RPMI7951 (cell line): ENCODE measurements at places on chromosomes 13 and 19. TPM values are rescaled to one million over a fixed set of nuclear protein-coding genes. Genes with fewer than 3 reads are reported as not detected.

- no peak for DNase-seq
Observed at GRCh38 chr19:16814526-16815100, 14.6 kb upstream of the SIN3B start.

DNA sequence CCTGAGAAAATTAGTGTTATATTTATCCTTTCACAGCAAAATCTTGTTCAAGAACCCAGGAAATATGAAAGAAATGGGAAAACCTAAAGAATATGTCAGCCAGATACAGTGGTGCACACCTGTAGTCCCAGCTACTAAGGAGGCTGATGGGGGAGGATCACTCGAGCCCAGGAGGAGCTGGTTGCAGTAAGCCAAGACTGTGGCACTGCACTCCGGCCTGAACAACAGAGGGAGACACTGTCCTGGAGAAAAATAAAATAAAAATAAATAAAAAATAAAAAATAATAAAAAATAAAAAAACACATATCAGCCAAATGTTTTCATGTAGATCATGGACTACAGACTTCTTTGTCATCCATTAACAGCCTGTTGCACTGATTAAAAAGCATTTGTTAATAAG is 244.8 kb upstream of the KLHL1 start:
- DNase-seq, result no peak

DNA sequence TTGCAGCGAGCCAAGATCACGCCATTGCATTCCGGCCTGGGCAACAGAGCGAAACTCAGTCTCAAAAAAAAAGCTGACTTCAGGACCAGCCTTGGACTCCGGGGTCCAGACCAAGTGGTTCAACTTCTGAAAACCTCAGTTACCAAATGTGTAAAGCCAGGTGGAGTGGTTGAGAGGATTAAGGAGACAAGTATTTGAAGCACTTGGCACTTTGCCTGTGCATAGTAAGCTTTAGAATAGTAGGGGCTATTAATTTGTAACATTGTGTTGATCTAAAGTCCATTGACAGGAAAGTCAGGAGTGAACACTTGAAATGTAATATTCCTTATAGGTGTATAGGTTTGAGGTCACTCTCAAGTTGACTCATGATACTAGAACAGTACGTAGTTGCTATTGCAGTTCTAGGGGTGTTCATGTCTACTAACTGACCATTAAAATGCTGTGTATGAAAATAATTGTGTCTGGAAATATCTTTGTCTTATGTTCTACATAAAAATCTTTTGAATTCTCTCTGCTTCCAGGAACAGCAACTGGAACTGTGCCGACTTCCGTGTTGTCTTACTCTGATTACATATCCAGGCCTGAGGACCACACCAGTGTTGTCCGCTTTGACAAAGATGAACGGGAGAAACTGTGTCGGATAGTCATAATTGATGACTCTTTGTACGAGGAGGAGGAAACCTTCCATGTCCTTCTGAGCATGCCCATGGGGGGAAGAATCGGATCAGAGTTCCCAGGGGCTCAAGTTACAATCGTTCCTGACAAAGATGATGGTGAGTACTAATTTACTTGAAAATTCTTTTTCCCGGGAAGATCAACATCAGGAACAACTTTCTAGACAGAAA is 97.4 kb downstream of the FREM2 start:
- no peak for DNase-seq

DNA sequence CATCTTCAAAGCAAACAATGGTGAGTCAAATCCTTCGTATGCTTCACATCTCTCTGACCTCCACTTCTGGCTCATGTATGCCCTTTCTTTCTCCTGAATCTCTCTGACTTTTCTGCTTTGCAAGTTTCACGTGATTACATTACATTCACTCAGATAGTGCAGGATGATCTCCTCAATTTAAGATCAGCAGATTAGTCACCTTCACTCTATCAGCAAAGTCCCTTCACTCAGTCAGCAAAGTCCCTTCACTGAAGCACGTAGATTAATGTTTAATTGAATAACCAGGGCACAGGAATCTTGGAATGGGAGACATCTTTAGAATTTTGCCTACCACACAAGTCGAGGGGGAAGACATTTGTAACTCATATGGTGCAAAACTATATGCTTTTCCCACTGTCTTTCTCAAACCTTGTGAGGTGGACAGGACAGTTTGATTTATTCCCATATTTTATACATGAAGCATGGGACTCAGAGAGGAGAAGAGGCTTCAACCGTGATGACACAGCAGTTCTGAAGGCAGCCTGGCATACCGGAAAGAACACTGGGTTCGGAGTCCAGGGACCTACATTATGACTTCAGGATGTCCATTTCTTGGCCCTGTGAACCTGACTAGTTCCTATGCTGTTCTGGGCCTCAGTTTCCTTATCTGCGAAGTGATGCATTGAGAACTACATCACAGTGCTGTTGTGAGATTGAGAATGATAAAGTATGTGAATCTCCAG is 23.3 kb downstream of the SIGLECL1 start:
- no peak for DNase-seq

- DNase-seq, result no peak
Observed at GRCh38 chr19:49832556-49832955, 14.5 kb downstream of the MED25 start.

- no peak for DNase-seq
Observed at GRCh38 chr13:99013951-99014350, 36.1 kb upstream of the DOCK9 start.

DNA sequence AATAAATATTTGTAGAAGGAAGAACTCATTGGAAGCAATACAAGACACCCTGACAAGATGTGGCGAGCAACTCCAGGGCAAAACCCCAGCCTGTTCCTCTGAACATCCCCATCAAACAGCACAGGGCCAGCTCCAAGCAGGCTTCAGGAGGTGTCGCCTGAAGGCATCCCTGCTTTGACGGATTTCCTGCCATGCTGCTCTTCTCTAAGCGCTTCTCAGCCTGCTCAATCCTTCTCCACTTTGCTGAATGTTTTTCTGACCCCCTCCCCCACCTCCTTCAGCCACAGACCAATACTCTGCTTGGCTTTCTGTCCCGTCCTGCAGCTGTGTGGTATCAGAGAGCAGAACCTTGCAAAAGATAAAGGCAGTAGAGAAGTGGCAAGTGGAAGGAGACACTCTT is 28.4 kb downstream of the C19orf81 start:
- DNase-seq, result no peak

Gene BEST2
- total RNA-seq, result 0.10 TPM in 1 of 2 replicates, not detected in the other

GRCh38 chr13:32829676-32830335 is 186.4 kb upstream of the KL start:
- DNase-seq, result peak; percentile 65

Gene NDUFA11
- 470 and 521 TPM in 2 replicates for total RNA-seq

GRCh38 chr13:78601874-78602560 is 1.3 kb downstream of the POU4F1 start:
- no peak for DNase-seq

Gene S1PR5
- 0.29 TPM in 1 of 2 replicates, not detected in the other for total RNA-seq

Gene KLK10
- total RNA-seq, result not detected in 2 replicates

GRCh38 chr19:17097593-17098126 is 22.1 kb downstream of the MYO9B start:
- DNase-seq, result peak; percentile 79

GRCh38 chr13:99610702-99611289 is 109.5 kb downstream of the TM9SF2 start:
- DNase-seq, result peak; percentile 50
